ENCODE measurements at places on chromosomes 2 and 18.

DNA sequence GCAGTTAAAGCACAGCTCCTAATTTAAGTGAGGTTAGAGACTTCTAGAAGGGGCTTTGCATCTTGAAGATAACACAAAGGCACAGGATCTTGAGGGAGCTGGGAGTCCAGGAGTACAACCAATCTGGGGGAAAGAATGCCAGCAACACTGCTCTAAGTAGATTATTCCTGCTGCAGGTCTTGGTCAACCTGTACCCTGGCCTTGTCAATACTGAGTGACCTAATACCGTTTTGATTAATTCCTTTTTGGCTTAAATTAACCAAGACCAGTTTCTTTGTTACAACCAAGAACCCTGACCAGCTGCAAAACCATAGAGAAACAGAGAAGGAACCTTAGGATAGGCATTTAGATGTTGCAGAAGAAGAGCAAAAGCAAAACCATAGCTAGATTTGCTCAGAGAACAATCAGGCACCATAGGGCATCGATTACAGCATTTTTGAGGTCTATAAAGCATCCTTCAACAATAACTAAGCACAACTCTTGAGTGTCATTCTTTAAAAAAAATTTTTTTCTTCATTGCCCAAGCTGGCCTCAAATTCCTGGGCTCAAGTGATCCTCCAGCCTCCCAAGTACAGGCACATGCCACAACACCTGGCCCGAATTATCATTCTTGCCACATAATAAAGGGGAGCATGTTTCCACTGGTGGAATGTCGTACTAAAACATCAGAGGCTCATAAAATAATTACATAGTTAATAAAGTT is 6.3 kb downstream of the STARD7 start:
- no peak for DNase-seq

- DNase-seq, result no peak
Measured at GRCh38 chr2:64601785-64602391, 51.8 kb downstream of the SERTAD2 start.

GRCh38 chr2:9355716-9356115 is 67.6 kb downstream of the ITGB1BP1 start:
- no peak for DNase-seq

GRCh38 chr2:167293943-167294775 is 405.9 kb downstream of the XIRP2 start:
- DNase-seq, result no peak

GRCh38 chr2:71813807-71814470 is 333.7 kb downstream of the CYP26B1 start:
- DNase-seq, result no peak

DNA sequence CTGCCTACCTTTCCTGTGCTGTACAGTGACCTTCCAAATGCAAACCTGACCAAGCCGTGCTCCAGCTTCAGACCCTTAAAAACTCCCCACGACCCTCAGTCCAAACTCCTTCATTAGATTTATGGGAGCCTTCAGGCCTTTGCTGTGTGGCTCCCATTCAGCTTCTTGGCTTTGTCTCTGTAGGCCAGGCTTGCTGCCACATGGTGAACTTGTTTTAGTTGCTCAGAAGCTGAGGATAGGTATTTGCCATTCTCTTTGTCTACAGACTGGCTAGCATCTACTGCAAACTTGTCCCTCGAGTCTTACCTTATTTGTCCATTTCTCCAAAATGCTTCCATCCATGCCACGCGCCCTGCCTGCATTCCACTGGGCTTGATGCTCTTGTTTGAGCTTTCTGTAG is 49.1 kb downstream of the SOX11 start:
- DNase-seq, result no peak

- DNase-seq, result no peak
Measured at GRCh38 chr2:19644763-19645162, 257.0 kb downstream of the TTC32 start.

Measured in stimulated activated CD4-positive, alpha-beta T cell treated with anti-CD3 and anti-CD28 coated beads, Interleukin-4, amount 100 ng/mL, for 1 hour (primary cell).